ENCODE measurements at places on chromosomes 16 and 17.
A peak's percentile ranks its signal among the peaks of the same experiment; 100 is the strongest.

DNA sequence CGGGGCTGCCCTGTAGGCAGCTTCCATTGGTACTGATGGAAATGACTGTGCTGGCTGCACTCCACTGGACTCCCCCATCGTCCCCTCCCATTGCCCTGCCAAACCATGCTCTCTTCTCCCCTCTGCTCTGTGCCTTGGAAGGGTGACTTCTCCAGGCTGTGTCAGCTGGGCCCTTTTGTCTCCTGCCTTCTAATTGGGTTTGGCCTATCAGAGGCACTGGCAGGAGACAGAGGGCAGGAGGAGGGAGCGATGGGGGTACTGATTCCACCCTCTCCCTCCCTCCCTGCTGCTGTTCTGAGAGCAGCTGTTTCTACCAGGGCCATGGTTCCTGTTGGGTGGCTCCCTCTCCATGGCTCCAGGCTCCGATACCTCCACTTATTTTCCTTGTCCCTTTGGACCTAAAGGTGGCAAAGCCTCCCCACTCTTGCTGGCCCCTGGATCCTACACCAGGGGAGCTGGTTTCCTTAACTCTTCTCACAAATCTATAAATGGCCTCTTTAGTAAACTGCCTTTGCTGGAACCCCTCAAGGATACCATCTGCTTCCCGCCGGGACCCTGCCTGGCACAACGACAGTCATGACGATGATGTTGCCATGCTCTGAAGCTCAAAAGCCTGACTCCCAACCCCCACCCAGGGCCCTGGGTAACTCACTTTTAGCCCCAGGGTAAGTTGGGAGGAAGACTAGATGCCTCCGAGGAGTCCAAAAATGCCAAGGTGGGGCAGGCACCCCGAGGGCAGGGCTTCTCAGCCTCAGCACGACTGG lies 123.8 kb upstream of the RPL38 start:
- DNase-seq, result no peak

DNA sequence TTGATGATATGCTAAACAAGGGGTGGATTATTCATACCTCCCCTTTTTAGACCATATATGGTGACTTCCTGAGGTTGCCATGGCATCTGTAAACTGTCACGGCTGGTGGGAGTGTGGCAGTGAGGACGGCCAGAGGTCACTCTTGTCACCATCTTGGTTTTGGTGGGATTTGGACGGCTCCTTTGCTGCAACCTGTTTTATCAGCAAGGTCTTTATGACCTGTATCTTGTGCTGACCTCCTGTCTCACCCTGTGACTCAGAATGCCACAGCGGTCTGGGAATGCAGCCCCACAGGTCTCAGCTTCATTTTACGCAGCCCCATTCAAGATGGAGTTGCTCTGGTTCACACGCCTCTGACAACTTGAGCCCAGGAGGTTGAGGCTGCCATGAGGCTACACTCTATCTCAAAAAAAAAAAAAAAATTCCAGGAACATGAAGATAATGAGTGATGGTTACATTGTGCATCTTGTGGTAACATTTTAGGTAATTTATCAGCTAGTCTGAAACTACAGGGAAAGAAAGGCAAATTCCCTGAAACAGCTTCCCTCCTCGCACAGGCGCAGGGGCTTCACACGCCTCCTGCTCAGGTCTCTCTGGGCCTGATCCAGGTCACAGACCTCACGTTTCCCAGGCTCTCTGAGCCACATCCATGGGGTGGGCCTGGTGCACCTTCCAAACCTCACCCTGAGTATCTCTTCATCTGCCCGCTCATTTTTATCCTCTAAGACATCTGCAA lies 15.3 kb upstream of the UBE2I start:
- no peak for DNase-seq

GRCh38 chr17:64491034-64491860 lies 5.6 kb downstream of the POLG2 start:
- peak; percentile 59 for DNase-seq

DNA sequence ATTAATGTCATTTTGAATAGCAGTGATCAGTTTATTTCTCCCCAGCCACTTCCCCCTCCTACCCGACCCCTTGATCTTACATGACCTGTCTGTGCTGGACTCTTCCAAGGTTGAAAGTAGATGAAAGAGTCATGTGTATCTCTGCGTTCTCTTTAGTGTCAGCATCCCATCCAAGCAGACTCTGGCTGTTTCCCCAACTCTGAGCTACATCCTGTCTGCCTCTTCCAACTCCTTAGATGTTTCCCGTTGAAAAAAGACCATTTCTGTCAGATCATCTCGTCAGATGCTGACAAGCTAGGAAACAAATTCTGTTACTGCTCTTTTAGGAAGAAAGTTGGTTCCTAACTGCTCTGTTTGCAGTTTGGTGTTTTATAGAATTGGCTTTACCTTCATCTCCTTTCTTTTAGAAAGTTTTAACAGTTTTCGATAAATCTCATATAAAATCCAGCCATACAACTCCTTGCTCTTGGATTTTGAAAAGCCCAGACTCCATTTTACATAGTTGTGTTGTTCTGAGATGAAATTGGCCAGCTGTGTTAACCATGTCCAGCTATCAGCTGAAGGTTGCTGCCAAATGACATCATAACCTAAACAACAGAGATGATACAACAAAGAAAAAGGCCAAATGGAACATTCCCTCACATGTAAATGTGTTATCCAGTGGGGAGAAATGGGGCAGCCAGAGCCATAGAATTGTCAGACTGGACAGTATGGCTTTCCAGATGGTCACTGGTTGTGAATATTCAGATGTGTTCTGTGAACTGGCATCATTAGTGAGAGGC lies 43.5 kb downstream of the CYB561 start:
- no peak for DNase-seq

DNA sequence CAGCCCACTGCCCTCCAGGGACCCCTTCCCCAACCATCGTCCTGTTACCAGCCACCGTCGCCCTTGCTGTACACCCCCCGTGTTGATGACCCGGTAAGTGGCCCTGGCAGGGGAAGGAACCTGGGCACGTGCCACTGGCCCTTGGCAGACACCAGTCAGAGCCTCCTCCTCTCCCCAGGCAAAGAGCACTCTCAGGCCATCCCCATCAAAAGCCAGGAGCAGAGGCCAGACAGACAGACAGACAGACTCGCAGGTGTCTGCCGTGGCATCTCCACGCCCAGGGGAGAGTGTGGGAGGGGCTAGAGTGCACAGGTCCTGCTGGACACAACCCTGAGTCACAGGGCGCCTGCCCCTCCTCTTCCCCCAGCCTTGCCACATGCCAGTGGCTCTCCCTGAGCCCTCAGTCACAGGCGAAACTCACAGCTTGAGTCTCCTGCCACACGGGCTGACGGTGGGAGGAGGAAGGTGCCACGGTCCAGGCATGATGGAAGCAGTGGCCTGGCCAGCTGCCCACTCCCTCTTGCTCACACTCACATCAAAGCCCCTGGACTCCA lies 7.8 kb downstream of the CLCN7 start:
- DNase-seq, result peak; percentile 30

DNA sequence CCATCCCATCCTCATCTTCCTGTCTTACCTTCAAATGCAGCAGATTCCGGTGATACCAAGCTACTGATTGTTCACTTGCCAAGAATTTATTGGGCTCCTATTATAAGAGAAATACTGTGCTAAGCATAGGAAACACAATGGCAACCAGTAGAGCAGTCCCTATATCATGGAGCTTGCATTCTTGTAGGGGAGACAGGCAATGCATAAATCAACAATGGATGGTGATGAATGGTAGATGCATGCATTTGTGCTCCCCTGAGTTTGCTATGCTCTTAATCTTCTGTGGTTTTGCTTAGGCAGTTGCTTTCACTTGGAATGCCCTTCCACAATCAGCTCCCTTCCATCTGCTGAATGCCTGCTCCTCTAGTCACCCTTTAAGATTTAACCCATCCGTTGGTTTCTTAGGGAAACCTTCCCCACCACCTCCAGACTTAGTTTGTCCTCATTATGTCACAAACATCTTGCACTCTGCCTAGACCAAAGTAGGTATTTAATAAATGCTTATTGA lies 200.2 kb upstream of the TOX3 start:
- DNase-seq, result no peak

DNA sequence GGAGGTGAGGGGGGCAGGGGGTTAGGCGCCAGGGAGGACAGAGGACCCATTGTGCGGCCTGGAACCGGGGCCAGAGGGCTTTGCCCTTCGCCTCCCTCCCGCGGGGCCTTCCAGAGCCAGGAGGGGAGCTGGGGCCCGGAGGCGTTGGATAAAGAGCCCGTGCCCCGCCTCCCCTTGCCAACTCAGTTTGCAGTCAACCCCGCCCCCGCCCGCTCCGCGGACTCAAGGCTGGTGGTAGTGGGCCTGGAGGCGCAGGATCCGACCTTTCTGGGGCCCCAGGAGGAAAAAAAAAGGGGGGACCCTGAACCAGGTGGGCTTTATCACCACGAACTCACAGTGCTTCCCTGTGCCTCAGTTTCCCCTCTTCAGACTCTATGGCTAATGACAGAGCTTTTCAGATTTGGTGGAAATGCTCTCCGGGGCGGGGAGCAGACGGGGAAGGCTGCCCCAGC lies 2.0 kb upstream of the SPHK1 start:
- no peak for DNase-seq

GRCh38 chr17:4161192-4161966 lies 18.4 kb downstream of the CYB5D2 start:
- DNase-seq, result peak; percentile 67

DNA sequence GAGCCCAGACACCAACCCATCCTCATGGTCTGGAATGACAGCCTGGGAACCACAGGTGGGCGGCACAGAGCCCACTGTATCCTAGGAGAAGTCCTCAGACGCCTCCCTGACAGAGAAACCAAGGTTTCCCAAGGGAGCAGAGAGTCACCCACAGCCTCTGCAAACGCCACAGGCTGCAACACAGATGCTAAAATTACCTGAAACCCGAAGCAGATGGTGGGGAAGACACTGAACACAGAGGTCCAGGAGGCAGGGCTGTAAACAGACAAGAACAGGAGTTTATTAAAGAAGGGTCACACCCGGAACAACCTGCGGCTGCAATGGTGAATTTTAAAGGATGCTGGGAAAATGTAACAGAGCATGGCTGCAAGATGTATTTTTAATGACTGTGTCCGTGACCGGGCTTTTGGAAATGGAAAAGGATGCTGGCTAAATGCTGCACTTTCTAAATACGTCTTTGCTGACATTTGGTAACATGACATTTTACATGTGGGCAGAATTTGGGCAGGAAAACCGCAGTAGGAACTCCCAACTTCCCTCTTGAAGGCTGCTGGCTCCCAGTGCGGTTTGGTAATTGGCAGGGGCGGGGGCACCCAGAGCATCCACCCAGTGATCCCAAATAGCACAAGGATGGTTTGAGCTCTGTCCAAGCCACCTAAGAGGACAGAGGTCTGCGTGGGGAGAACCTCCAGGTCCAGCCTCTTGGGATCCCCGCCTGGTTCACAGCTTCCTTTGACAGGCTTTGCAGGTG lies 13.1 kb downstream of the SLC38A8 start:
- no peak for DNase-seq

DNA sequence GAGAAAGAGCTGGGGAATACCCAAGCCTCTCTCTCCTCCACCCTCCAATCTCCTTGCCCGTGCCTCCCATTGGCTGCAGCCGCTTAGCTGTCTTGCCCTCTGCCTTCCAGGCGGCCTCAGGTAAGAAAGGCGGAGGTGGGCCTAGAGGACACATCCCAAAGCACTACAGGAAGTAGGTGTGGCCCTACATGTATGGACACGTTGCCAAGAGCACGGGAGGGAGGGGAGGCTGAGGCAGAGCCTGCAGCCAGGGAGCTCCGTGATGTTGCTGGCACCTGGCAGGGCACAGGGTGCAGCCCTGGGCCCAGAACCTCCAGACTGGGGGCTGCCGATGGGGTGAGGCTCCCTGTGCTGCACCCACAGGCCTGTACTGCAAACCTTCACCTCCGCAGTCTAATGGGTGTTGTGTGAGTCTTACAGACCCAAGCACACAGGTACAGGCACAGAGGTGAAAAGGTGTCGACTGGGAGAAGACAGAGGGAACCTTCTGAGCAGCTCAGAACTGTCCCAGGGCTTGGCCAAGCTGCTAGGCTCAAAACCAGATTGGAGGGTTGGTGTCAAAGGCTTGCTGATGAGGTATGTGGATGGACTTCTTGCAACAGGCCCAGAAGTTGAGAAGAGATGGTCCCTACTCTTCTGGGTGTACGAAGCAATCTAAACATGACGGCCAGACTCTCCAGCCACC lies 23.5 kb upstream of the FOXK2 start:
- no peak for DNase-seq

DNA sequence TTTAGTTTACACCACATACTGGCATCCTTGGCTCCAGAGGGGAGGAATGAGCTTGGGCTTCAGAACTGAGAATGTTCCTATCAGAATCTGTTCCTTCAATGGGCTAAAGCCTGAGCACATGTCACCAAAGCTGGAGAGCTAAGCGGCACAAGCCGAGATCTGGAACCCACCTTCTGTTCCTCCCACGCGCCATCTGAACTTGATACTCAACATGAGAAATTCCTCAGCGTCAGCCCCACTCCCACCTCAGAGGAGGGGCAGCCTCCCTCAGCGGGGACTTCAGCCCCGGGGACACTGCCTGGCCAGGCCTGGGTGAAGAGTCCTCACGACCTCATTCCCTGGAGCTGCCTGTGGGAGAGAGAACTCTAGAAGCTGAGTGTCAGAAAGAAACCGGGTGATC lies 22.8 kb upstream of the SLC47A1 start:
- no peak for DNase-seq

GRCh38 chr17:35749560-35750412 lies 3.3 kb downstream of the GAS2L2 start:
- no peak for DNase-seq

DNA sequence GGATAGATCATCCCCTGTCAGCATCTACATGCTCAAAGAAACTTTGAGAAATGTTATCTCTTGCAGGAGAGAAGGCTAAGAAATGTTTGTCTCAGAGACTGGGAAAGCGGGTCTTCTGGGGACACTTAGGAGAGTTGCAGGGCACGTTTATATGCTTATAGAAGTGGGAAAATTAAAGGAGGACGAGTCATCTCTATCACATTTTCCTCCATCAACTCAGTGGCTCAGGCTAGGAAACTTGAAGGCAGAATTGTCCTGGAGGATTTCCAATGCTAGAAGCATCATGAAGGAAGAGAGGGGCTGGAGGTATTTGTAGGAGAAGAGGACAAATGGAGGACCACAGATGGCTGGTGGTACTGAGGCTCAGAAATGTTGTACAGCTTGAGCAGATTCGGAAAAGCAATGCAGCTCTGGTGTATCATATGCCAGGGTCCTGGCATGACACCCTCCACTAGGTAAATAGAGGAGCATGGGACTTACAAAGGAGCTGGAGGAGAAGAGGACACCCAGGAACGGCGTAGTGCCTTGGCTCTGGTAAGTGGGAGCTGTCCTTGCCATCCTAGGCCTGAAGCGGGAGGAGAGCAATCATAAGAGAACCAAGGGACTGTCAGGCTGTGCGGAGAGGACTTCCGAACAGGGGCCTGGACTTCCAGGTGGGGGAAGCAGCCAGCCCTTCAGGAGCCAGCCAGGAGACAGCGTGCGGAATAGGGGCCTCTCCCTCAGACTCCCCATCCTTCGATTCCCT lies 4.5 kb upstream of the HS3ST3B1 start:
- DNase-seq, result no peak

DNA sequence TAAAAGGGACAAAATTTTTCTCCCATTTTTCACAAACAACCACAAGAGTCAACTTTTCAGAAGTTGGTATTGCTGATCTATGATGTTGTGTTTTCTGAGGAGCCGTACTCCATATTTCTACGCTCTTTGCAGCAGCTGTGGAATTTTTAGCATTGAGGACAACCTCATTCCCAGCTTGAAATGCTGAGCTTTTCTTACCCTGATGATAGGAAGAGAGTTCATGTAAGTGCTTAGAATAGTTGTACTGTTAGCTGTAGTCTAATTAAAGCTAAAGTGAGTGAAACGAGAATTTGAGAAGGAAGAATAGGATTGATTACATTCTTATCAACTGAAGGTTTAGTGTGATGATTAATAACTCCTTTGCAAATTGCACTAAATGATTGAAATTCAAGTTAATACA lies 72.3 kb downstream of the NF1 start:
- no peak for DNase-seq
